Stomach (tissue), 19 donors: ENCODE measurements at places on chromosomes 1 and 21. TPM values are rescaled to one million over a fixed set of nuclear protein-coding genes. Genes with fewer than 3 reads are reported as not detected.

DNA sequence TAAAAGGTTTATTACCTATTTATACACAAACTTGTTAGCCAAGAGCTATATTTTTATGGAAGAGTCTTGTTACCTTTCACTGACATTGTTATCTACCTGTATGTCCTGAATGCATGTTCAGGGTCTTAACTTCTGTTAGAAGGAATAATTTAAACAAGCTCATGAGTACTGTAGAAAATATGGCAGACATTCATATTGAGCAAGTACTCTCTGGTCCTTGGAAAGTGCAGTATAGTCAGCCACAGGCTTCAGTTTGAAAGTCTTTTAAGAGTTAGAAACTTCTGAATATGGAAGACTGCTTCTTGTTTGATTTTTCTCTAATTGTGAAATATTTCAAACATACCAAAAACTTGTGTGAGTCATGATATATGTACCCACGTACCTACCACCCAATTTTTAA lies 16.6 kb downstream of the DIP2A start:
- DNase-seq = no peak

- DNase-seq = no peak
Observed at GRCh38 chr1:61323681-61324328, 241.4 kb downstream of the NFIA start.

The DNASE2B gene
- 0.92 TPM for polyA plus RNA-seq

The CYP4Z1 gene
- 0.80 TPM for polyA plus RNA-seq

The IL23R gene
- polyA plus RNA-seq = not detected

- no peak for DNase-seq
Observed at GRCh38 chr1:75188892-75189291, 54.7 kb downstream of the LHX8 start.

The ADARB1 gene
- 6.7 TPM for polyA plus RNA-seq

DNA sequence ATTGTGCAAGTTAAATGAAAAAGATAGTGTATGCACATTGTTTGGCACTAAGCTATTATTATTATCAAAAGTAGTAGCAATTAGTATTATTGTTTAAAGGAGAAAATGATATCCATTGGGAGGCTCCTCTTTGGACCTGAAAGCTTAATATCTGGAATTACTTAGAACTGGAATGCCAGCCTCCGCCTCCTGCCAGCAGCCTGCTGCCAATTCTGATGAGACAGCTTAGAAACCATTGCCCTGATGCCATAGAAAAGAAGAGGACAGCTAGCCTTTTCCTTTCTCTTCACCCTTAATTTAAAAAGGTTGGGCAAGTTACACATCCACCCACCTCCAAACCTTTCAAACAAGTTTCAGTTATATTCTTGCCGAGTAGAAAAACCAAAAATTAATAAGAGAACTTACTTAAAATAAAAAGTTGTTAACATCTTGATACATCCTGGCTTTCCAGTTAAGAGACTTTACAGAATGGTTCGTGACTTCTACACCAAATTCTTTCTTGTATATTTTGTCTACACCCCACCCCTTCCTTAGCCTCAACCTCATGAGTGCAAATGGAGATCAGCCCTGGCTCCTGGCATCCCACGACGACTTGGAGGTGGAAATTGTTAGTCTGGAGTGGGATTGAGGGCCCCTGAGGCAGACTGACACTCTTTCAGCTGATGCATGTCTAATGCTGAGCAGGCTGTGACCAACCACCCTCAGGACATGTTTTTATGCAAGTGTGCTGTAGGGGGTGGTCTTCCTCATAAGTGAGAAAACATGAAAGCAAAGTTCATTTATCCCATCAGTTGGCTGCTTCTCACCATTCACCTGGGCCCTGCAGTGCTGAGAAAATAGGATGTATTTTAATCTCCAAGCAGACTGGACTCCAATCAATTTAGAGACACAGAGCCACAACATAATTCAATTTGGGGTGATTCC lies 120.6 kb downstream of the KCNJ15 start:
- DNase-seq = no peak
